ENCODE measurements at places on chromosomes 4 and X.

- DNase-seq, result no peak
These were observed 93.2 kb downstream of the WFS1 start for GRCh38 chr4:6362896-6363295.

- no peak for DNase-seq
These were observed 84.6 kb upstream of the TRIM2 start for GRCh38 chr4:153119626-153120025.

- no peak for DNase-seq
These were observed 215.6 kb upstream of the GYPA start for GRCh38 chr4:144355811-144356757.

DNA sequence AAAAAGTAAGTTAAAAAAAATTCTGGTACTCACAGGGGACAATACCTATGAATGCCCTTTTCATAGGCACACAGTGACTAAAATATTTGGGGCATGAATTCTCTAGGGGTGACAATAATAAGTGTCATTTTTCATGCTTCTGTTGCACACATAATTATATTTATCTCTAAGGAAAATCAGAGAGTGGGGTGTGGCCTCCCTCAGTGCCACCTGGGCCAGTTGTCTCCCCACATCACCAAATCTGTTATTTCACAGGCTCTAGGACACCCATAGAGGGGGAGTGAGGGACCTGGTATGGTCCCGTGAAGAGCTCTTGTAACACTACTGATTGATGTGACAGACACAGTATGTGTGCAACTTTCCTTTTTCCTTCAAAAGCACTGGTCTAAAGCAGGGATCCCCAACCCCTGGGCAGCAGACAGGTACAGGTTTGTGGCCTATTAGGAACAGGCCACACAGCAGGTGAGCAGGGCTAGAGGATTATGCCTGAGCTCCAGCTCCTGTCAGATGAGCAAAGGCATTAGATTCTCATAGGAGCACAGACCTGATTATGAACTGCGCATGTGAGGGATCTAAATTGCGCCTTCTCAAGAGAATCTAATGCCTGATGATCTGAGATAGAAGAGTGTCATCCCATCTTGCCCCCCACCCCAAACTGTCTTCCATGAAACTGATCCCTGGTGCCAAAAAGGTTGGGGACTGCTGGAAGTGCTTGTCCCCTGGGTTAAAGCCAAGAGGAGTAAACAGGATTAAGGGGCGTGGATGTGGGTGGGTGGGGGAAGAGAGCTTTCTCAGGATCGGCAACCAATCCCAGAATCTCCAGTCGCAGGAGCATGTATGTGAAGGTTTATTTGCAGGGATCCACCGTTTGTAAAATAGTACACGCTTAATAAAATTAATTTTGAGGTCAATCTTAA, 856 bp downstream of the SLC9B1 start:
- no peak for DNase-seq

DNA sequence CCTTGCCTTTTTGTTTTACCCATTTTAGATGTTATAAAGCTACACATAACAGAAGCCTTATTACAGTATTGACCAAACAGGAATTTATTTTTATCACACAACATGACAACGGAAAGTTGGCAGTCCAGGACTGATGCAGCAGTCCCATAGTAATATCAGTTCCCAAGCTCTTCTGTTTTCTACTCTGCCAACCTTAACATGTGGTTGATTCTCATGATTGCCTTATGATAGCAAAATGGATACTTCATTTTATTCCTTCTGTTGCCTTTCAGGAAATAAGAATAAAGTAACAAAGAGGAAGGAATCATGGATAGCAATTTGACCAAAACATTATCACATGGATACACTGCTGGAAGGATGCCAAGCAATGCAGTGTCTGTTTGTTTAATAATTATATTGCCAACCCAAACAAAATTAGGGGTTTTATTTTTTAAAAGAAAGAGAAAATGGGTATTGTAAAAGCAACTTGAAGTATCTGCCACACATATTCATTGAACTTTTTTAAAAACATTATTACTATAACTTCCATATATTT, 275.7 kb downstream of the STPG2 start:
- DNase-seq, result no peak

- no peak for DNase-seq
These were observed 125.8 kb upstream of the VCX3A start for GRCh38 chrX:6660567-6661264.

GRCh38 chrX:109707720-109708119, 25.3 kb downstream of the ACSL4 start:
- DNase-seq, result no peak

GRCh38 chr4:38791010-38791409, 8.2 kb upstream of the TLR10 start:
- no peak for DNase-seq

DNA sequence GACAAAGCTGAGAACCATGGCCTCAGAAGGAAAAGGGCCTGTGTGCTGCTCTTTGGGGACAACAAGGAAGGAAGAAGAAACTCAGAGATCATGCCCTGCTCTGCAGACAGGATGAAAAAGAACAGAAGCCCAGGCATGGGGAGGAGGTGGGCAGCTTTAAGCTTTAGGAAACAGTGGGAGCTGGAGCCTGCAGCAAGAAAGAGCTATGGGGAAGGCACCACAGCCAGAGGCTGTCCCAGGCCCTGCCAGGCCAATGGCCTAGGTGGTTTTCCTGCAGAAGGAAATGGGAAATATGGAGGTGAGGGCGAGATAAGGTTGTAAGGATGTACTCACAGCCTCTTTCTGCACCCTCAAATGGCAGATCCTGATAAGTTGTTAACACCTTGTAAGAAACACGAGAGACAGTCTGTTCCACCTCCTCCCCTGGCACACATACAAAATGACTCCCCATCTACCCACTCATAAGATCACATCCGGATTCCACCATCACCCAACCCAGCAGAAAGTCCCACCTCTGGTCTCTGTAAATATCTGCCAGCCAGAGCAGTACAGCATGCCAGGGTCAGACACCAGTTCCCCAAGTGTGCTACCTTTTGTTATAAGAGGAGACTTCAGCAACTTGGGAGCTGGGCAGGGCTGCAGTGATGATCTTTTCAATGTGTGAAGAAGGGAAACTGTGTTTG, 105.2 kb downstream of the RTL5 start:
- DNase-seq, result no peak

GRCh38 chrX:29487714-29488113, 727.6 kb upstream of the MAGEB2 start:
- no peak for DNase-seq

DNA sequence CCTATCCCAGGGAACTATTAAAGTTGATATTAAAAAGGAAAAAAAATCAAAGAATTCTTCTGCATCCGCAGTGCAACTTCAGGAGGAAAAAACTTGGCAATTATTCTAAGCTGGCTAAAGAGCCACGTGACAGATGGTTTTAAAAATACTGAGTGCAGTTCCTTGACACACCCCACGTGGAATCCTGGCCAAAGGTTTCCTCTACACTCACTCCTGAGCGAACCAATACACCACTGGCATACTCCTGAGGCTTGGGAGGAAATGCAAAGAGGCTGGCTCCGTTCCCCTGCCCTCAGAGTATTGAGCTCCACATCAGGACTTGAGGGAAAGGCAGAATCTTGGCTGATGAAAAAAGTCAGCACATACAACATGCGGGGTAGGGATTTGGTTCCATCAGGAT, 133.8 kb upstream of the ATP6AP2 start:
- DNase-seq, result no peak
